Stimulated activated CD4-positive, alpha-beta T cell treated with anti-CD3 and anti-CD28 coated beads, Interleukin-1b, Interleukin-23, amount 100 ng/mL, for 1 hour (primary cell): ENCODE measurements at places on chromosomes 7 and 10.

- DNase-seq: no peak
These were observed 154.8 kb downstream of the CHN2 start for GRCh38 chr7:29349362-29349761.

DNA sequence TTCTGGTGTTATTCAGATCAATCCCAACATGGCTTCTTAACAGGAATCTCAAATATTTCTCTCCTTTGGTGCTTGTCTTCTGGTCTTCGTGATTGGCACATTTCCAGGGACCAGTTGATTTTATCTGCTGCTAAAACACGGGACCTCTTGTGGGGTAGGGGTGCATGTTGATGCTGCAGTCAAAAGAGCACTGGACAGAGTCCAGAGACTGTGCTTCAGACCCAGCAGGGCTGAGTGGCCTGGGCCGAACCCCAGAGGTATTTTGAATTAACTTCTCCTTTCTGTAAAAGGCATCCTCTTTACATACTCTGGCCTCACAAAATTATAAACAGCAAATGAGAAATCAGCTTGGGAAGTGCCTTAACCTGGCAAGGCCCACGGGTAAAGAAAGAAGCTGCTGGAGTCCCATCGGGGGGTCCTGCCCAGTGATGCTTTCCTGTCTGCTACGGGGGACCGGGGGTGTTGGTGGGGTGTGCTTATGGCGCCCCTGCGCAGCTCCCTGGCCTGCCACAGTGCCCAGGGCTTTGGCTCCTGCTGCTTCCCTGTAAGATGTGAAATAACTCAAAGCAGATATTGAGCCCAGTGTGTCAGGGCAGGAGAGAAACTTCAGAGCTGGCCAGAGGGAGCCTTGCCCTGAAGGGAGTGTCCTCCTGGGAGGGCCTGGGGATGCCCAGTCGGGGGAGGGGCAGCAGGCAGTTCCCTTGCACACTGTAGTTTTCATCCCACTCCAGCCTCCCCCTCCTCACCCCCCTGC, 230.5 kb downstream of the TCF7L2 start:
- no peak for DNase-seq

DNA sequence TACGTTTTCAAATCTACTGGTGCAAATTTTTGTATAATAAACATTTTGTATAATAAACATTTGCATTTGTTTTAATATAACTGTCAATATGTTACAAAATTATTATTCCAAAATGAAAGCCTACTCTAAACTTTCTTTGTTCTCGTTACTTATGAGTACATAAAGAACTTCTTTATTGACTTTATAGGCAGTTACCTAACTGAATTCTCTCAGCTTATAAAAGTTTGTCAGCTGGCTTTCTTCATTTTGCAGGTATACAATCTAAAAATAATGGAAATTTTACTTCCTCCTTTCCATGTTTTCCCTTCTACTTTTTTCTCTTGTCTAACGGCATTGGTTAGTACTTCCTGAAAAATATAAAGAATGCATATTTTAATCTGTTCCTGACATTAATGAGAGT, 137.1 kb downstream of the CHCHD3 start:
- DNase-seq: no peak

DNA sequence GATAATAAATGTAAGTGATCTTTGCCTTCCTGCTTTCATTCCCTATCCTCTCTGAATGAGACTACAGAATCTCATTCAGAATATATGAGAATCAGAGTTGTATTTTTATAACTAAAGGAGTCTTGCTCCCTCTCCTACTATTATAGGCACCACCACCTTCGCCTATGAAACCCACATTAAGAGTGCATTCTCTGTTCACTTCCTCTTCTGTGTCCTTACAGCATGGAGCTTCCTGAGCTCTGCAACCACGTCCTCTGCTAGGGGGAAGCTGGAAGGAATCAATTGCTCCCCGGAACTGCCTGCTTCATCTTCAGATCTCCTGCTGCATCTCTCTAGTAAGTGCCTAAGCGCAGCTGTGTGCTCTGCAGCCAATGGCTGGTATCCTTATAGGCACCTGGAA, 820.7 kb downstream of the GRID1 start:
- no peak for DNase-seq

DNA sequence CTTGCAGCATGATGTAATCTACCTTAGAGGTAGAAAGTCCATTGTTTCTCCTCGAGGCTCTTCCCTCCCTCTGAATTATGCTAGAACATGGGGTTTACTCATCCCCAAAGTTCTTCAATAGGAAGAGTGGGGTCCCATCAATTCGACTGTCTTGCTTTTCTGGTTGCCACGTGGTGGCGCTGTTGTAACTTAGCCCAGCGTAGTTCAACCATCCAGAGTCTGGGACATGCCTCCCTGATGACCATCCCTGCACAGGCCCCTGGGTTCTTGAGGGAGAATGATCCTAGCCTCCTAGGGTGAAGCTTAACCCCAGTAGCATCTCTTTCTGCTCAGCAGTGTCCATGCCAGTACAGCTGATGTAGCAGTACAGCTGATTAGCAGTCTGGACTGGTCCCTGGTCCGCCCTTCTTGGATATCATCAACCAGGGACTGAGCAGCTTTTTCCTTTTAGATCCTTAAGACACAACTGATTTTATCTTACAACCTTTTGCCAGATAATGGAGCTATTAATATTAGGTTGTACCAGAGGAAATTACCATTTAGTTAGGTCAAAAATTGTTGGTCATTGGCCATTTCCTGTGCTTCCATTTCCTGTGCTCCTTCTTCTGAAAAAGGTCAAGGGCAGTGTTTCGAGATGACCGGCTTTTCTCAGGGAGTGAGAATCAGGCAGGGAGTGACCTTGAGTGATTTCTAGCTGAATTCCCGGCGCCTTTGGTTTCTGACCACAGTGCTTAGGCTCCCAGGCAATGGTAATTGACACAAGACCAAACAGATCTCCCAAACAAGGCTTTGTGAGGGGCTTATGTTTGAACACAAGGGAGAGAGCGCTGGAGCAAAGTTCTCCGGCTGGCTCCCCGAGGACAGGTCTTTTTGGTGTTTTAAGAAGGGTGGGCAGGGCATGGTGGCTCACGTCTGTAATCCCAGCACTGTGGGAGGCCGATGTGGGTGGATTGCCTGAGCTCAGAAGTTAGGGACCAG, 65.4 kb downstream of the TACC2 start:
- no peak for DNase-seq

- no peak for DNase-seq
These were observed 504.2 kb upstream of the MBL2 start for GRCh38 chr10:53276797-53277196.

DNA sequence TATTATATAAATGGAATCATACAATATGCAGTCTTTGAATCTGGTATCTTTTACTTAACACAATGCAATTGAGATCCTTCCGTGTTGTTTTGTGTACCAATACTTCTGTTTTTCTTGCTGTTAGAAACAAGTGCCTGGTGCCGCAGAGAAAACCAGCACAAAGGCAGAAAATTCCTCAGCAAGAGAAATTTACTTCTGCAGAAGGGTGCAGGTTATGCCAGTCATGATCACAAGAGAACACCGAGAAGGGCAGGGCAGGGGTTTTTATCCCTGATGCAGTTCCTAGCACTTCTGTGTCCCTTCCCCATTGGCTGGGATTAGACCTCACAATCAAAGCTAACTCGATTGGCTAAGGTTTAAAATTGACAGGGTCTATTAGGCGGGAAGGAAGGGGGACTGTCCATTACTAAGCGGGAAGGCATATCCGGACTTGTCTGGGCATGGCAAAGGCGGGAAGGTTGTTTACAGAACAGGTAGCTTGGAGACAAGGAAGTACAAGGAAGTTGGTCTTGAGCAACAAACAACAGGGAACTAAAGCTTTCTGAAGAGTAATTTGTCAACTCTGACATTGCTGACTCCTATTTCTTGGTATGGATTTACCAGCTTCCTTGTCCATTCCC, 2.4 kb upstream of the ZNF33B start:
- no peak for DNase-seq

DNA sequence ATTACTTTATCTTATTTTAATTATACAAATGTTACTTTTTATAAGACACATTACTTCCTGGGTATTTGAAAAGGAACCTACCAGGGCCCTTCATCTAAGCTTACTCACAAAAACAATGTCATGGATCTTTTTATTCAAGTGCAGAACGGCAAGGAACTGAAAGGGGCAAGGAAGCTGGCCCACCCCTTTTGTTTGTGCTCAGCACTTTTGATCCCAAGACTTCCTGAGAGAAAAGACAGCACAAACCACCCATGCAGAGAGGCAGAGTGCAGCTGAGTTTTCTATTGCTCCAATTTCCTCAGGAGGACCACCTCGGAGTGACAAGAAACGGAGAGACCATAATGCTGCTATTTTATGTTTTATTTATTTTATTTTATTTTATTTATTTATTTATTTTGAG, 232.0 kb upstream of the NRP1 start:
- no peak for DNase-seq

GRCh38 chr10:25818751-25819150, 115.3 kb upstream of the MYO3A start:
- DNase-seq: no peak

DNA sequence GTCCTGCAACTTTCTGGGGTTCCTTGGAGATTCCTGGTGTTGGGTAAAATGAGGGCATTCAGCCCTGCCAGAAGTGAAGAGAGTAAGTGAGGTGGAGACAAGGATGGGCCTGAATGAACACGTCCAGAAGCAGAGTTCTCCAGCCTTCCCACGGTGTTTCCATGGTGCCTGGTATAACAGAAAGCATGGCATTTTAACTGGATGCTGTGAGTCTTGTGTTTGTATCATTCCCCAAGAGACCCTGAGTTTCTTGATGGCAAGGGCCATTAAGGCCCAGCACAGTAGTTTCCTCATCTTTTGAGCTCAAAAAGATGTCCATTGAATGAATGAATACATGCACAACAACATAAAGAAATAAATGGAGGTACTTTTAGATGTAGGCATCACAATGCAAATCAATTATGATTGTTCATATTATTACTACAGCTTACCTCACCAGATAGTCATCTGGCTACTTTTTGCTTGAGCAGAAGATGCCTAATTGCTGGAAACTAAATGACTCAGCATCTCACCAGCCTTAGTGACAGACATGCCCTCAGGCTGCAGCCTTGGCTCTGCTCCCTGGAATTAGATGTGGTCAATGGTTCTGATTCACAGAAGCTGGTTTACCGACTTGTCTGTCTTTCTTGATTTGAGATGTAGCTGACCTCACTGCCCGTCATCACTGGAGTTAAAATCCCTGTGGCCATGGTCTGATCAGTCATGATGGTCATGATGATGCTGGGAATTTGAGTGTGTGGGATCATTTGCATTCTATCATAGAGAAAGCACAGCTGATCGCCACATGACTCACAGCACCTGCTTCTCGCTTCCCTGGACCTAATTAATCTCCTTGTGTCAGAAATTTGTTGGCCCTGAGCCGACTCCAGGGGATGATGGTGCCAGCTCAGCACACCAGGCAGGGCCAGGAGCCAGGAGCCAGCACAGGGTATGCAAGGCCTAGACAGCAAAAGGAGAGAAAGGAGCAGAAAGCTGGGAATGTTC, 83.9 kb downstream of the CXCL12 start:
- DNase-seq: no peak

DNA sequence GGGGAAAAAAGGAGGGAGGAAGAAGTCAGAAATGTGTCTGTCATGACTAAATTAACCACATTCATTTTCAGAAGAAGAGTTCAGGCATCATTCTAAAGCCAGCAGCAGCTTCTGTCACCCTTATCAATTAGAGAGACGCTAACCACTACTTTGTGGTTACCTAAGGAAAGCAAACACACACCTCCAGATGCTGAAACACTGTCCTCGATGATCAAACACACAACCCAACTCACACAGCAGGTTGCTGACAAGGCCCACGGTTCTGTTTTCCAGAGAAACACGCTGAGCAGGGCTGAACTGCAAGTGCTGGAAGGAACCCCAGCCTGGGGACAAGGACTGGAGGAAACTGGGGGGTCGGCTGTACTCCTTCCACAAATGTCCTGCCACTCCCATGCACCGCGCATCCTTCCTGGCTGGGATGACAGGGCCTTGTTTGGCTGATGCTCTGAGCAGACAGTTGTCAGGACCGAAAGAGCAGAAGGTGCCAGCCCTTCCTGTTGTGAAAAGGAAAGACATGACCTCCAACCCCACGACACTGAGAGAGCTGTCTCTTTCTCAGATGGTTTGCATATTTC, 36.6 kb downstream of the PRKCQ start:
- DNase-seq: peak; percentile 6

GRCh38 chr10:102413806-102414561, 4.6 kb downstream of the PSD start:
- DNase-seq: no peak

DNA sequence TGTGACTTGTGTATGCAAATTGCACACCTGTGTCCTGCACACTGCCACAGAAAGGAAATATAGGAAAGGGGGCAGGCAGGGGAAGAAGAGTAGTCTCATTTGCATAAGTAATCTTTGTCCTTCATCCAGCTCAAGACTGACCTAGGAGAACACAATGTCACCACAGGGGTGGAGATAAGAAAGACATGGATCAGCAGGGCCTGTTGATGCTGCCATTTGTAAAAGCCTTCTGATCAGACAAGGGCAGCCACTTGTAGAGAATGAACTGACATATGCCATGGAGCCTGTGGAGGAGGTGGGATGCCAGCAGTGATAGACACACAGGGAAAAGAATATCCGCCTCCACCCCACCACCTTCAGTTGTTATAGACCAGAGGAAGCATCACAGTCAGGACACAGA, 528.9 kb downstream of the HTR7 start:
- no peak for DNase-seq

DNA sequence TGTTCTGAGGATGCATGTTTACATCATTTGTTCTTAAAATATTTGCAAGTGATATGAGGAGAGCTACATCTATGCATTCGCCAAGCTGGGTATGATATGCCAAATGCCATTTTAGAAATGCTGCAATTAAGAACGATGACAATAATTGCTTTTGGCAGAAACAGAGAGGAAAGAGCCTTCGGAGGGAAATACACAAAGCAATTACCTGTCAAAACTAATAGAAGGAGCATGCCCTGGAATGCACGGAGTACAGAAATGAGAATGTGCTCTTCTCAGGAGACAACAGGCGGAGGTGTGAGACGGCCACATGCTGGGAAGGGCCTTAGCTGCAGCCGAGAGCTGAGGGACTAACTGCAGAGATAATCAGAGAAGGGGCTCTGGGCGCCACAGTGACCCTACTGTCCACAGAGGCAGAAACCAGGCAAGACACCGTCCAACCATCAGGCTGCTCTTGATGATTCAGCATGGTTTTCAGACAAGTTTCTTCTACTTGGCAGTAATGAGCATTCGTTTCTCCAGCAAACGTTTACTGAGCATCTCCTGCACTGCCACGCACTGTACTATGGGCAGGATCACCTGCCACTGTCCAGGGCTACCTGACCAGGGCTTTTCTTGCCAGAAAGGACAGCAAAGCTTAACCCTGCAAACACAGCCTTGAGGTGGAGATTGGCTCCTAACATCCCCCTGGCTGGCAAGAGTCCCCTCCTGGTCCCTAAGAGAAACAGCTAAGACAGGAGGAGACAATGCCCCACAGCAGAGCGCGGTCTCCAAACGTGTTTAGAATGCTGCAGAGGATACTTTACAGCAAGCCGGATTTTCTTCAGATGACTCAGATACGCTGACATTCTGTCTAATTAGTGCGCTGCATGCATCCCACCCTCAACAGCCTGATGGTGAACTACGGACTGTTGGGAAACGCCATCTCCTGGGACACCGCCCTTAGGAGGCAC, 18.1 kb downstream of the VIPR2 start:
- no peak for DNase-seq
